ENCODE measurements at places on chromosomes 16 and 17.

GRCh38 chr16:75491876-75492275, 3.4 kb downstream of the CHST6 start:
- no peak for DNase-seq

DNA sequence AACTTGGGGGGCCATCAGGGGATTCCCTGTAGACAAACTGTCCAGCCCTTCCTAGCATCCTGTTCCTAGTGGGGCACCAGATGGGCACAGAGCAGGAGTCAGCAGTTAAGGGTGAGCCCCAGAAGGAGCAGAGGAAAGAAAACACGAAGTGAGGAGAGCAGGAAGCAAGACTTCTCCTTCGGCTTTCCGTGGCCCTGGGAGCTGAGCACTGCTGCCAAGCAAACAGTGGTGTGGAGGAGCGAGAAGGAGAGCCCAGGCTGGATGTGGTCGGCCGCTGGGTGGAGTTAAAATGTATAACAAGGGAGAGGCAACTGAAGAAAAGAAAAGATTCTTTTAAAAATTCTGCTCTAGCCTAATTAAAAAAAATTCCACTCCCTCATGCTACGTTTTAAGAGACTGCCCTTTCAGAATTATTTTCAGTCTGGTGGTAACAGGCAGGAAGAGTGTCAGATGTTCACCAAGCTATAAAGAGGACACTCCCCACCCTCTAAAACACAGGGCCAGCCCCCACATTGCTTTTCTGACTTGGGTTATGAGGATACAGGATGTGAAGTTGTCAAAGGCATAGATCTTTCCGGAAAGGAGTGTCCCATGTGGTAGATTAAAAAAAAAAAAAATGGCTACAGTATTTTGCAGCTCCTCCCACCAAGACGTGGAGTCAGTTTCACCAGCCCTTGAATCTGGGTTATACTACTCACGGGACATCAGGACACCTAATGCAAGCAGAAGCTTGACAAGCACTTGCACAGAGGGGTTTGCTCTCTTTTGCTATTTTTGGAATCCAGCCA, 74.9 kb upstream of the ZFHX3 start:
- no peak for DNase-seq

DNA sequence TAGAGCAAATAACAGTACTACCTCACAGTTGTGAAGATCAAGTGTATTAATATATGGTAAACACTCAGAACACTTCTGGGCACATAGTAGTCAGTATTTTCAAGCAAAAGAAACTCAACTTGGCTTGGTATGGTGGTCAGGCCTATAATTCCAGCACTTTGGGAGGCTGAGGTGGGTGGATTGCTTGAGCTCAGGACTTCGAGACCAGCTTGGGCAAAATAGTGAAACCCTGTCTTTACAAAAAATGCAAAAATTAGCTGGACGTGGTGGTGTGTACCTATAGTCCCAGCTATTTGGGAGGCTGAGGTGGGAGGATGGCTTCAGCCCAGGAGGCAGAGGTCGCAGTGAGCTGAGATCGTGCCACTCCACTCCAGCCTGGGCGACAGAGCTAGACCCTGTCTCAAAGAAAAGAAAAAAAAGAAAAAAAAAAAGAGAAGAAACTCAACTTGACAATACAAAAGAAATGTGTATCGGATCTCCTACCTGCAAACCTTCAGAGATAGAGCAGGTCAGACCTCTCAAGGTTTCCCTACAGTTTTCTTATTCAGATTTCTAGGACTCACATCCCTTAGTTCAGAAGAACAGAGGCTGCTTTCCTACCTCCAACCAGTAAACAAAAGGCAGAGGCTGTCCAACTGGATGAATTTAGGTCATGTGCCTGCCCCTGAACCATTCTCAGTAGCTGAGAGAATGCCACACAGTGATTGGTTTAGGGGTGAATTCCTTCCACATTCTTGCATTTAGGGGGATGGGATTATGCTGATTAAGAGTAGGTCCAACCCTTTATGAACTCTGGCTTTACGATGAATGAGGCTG, 1.7 kb upstream of the KPNA2 start:
- DNase-seq, result peak; percentile 79

DNA sequence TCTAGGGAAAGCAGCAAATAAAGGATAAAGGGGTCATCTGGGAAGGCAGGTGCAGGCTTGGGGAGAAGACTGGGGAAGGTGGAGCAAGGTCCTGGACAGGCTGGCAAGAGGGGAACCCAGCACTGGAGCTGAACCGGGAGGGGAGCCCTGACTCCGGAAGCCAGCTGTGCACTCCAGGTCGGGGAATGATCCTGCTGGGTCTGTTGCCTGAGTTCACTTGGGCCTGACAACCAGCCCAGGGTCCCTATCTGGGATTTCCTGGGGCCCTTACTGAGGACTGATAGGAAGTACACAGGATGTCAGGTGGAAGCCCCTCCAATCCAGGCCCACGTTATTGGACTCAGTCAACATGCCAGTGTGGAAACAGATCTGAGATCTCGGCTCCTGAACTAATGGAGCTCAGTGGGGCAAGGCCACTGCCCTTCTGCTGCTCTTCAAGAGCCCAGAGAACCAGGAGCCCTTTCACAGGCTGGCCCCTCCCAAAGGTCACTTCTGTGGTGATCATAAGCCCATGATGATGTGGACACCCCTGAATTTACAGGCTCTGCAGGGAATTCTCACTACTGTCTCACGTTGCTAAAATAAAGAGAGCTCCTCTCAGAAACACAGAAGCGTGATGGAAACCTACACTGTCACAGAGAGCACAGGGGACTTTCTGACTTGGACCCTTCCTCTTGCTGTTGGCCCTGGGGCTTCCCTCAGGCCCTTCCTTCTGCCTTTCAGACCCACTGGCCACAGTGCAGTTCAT, 19.9 kb upstream of the PITPNM3 start:
- no peak for DNase-seq
